ENCODE measurements at places on chromosomes 7 and 10.

GRCh38 chr7:32253299-32253698 lies 183.1 kb upstream of the PDE1C start:
- DNase-seq = no peak

DNA sequence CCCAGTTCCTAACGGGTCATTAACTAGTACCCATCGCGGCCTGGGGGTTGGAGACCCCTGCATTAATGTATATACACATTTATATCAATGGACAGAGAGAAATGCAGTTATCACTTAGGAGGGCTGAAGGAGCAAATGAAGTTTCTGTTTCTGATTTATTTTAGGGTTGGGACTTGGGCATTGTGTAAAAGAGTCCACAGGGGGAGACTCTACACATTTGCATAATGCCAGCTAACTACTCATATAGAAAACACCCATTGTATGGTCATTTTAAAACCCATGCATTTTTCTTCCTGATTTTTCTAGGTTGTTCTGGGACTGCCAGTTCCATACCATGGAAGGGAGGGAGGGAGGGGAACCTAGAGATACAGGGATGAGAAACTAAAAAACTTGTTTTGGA lies 23.5 kb downstream of the BCCIP start:
- no peak for DNase-seq

DNA sequence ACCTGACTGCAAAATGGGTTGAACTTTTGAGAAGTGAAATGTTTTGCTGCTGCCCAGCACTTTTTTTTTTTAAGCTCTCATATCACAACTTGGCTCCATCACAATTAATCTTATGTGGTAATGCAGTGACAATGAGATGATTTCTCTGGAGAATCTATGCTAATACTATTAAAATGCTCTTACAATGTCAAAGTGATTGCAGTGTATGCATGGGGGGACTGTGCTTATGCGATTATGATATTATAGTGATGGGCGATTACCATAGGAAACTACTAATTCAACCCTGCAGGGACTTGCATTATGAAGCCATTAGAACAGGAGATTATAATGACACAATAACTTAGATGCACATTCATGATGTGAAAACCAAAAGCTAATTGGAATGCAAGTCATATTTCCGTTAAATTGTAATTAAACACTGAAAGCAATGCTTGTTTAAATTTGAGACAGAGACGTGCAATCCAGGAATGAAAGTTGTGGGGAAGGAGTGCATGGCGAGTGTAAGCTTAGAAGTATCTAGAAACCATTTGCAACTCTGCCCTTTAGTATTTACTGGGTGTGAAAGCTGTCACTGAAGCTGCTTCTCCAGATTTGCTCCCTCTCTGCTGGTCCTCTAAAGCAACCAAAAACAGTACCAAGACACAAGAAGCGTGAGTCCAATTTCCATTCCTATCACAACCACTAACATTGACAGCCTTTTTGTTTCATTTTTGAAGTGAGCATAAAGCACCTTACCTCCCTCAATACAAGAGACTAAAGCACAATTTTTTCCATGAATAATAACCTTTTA lies 21.6 kb downstream of the PTER start:
- DNase-seq = no peak

DNA sequence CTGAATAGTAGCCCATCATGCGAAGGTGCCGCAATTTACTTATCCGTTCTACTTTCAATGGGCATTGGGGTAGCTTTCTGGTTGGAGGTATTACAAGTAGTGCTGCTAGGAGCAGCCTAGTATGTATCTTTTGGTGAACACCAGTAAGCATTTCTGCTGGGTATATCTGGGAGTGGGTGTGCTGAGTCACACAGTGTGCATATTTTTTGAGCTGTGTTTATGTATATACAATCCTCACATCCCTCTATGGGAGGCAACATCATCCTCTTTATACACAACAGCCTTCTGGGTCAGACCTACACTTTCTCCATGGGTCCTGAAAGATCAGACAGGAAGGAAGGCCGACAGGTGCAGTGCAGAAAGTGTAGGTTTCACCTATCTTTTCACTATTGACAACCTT lies 36.3 kb downstream of the PYROXD2 start:
- no peak for DNase-seq

GRCh38 chr7:19508124-19508523 lies 200.7 kb downstream of the POLR1F start:
- DNase-seq = no peak

- DNase-seq = no peak
These were observed 85.1 kb downstream of the CARD11 start for GRCh38 chr7:2958416-2959102.

- DNase-seq = peak; percentile 92
These were observed at the start of gene SNX10 for GRCh38 chr7:26291699-26292538. TSS of gene SNX10 (plus strand) at chr7:26291862. CDS start at chr7:26346443, 54,581 bp downstream.

GRCh38 chr10:51471271-51471670 lies 228.1 kb downstream of the CSTF2T start:
- no peak for DNase-seq

GRCh38 chr10:107480781-107481180 lies 316.3 kb upstream of the SORCS1 start:
- no peak for DNase-seq

DNA sequence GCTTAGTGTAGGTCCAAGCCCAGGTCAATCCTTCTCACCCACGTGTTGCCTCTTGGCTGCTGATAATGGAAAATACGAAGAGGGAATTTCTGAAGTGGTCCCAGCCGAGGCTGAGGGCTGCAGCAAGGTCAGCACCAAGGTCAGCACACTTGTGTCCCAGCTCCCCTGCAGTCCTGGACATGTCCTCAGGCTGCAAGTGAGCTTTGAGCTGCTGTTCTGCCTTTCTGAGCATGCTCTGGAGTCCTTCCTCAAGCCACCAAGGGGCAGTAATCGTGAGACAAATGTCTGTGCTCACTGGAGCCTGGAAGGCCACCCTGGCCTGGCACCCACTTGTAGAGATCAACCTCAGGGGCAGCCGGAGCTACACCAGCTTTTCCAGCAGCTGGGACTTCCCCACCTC lies 28.3 kb downstream of the DRGX start:
- DNase-seq = no peak

GRCh38 chr7:93004906-93005305 lies 112.9 kb downstream of the SAMD9 start:
- no peak for DNase-seq

GRCh38 chr10:14369906-14370305 lies 39.2 kb upstream of the FRMD4A start:
- DNase-seq = no peak

DNA sequence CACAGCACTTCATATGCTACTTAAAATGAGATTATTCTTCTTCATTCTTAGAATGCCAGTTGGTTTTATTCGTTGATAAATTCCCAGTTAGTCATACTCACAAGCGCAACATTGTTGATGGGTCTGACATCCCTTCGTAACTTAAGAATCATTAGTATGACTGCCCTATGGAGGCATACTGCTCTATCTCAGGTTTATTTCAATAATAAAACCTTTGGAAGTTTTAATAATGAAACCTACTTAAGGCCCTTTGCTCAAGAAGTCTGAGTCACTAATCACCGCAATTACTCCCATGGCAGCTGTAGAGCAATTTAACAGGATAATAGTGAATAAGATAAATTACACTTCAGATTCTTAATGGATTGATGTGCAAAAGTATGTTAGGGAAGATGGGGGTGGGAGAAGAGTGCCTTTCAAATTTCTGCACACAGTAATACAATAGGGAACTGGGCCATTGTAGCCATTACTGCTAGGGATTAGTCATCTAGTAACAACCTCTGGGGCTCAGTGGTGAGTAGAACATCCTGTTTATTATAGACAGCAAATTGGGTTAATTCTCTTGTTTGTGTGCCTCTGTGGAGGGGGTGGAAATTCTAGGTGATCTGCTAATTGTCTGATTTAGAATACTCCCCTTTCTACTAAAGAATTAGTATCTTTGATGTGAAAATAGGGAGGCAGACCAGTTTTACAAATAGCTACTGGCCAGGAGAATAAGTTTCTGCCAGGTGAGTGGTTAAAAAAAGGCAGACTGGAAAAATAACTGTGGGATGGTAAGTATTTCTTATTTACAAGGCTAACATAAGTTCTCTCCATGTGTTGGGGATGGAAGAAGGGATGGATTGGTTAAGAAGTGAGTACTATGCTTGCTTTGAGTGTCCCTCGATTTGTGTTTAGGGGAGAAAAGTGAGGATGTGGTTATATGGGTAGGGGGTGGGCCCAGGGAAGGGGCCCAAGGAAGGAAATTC lies 74.5 kb upstream of the VKORC1L1 start:
- peak; percentile 73 for DNase-seq

- peak; percentile 79 for DNase-seq
These were observed 35.3 kb downstream of the RASGEF1A start for GRCh38 chr10:43231523-43232078.

- DNase-seq = no peak
These were observed 455.0 kb downstream of the GFRA1 start for GRCh38 chr10:115818012-115818411.

GRCh38 chr7:39321245-39321644 lies 245.0 kb upstream of the YAE1 start:
- DNase-seq = no peak

GRCh38 chr7:153454306-153454705 lies 597.9 kb upstream of the DPP6 start:
- DNase-seq = no peak

DNA sequence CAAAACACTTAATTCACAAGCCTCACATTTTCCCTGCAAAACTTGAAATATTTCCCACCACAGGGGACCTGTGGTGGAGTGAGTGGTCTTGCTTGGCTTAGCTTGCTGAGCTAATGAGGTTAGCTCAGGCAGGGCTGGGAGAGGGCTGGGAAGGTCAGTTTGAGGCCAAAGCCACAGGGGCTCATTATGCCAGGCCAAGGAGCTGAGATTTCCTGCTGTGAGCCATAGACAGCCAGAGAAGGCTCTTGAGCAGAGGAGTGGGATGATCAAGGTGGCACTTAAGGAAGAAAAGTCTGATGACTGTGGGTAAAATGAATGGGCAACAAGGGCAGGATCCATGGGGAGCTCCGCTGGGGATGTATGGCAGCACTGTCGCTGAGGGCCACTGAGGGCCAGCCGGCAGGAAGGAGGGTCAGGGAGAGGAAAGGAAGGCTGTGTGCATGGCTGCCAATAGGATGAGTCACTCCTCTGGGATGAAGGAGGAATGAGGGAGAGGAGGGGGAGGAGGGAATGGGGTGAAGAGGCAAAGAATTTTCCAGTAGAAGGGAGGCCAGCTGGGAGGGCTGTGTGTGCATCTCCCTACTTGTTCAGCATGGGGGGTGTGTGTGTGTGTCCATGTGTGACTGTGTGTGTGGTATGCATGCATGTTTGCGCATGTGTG lies 18.7 kb upstream of the ZNF488 start:
- DNase-seq = no peak

DNA sequence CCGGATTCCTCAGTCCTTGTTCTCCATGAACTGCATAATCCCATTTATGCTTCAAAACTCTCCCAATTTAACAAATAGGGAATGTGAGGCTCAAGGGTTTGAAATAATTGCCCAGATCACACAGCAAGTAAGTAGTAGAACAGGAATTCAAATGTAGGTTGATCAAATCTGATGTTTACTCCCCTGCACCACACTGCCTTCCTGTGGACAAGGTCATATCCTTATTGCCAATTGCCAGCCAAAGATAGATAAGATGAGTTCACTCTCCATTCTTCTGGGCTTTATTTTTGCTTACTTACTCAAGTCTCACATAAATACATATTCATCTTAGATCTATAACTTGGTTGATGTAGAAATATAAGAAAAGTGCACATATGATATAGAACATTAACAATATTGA lies 435.2 kb upstream of the ETV1 start:
- DNase-seq = no peak

GRCh38 chr10:131076356-131076755 lies 235.2 kb downstream of the TCERG1L start:
- no peak for DNase-seq

GRCh38 chr10:77419056-77419455 lies 218.6 kb downstream of the KCNMA1 start:
- no peak for DNase-seq

- no peak for DNase-seq
These were observed 67.1 kb downstream of the LSMEM1 start for GRCh38 chr7:112547916-112548315.

DNA sequence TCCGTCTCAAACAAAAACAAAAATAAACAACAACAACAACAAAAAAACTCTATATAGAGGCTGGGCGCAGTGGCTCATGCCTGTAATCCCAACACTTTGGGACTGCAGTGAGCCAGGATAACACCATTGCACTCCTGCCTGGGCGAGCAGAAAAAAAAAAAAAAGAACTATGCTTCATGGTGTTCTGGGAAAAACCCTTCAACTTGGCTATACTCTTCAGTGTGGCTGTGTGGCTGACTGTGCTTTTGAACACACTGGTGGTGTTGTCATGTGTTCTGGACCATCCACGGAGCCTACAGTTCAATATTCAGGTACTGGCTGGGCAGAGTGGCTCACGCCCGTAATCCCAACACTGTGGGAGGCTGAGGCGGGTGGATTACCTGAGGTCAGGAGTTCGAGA lies 26.5 kb downstream of the SNX8 start:
- DNase-seq = no peak

DNA sequence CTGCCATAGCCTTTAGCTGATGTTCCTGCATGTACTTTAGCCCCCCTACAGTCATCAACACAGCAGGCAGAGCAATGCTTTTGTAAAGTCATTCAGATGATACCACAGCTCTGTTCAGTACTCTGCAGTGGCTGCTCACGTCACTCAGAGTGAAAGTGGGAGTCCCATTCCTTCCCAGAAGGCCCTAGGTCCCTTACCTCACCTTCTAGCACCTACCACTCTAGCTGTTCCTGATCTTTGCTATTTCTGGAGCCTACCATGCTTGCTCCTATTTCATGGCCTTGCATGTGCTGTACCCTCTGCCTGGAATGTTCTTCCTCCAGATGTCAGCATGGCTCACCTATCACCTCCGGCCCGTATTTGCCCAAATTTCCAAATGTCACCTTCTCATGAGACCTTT lies 94.4 kb upstream of the PRR15 start:
- DNase-seq = no peak

- no peak for DNase-seq
These were observed 448.1 kb downstream of the ETV1 start for GRCh38 chr7:13541326-13541725.

- DNase-seq = peak; percentile 76
These were observed 16.9 kb upstream of the STMP1 start for GRCh38 chr7:135645296-135645904.

DNA sequence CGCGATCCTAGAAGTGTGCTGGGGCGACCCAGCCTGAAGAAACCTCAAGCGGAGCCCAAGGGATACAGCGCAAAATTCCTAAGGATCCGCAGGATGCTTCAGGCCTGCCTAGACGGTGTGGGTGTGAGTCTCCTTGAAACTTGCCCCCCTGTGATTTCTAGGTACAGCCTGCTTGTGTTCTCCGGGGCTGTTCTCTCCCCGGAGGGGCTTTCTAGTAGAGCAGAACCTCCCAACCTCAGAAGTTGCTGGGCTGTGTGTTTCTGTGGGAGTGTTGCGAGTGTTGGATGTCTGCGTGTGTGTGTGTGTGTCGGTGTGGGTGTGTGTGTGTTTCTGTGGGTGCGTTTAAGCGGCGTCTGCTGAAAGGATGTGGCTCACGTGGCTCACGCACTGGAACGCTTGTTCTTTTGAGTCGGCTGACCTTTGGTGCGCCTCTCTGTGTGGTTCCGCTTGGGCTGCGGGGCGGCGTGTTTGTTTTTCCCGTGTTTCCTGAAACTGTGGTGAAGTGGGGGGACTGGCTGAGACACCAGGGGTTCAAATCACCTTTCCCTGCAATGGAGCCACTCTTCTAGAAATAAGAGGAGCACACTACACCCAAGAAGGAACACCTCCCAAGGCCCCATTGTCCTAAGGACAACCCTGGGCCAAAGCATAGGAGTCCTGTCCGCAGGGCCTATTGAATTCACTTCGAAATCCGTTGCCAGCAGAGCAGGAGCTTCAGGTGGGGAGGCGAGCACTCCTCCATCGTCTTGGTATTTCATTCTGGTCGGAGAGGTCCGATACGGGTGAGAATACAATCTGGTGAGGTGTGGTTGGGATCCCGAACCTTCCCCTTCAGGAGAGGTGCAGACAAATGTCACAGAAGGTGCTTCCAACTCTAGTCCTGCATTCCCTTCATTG lies 25.1 kb upstream of the ZNF273 start:
- DNase-seq = peak; percentile 45
